HAP-1 (cell line): ENCODE measurements at places on chromosomes 2 and 18.

- no peak for DNase-seq
Observed at GRCh38 chr2:148720501-148721001, 76.0 kb downstream of the EPC2 start.

GRCh38 chr2:223956300-223956699 lies 963 bp upstream of the MRPL44 start:
- DNase-seq, result no peak

- no peak for DNase-seq
Observed at GRCh38 chr2:137870682-137871081, 93.6 kb upstream of the HNMT start.

- no peak for DNase-seq
Observed at GRCh38 chr2:217954971-217955740, 47.6 kb downstream of the TNS1 start.

DNA sequence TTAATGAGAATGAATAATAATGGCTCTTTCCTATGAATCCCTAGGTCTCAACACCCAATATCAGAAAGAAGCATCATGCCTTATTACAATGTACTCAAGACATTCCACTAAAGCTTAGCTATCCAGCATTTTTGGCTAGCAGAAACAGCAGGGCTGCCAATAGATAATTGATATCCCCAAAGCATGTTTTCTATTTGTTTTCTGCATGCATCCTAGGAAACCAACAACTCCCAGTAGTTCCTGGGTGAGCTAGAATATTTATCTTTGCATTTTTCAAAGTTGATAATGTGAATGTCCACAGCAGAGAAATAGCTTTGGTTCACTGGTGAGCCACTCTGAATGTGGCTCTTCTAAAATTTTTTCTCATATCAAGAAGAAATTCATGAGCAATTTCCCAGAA lies 5.8 kb upstream of the ANTXR1 start:
- DNase-seq, result no peak

GRCh38 chr2:224085811-224086210 lies 46.7 kb upstream of the SERPINE2 start:
- no peak for DNase-seq

GRCh38 chr18:74249181-74249968 lies 42.4 kb downstream of the CYB5A start:
- no peak for DNase-seq

- DNase-seq, result peak; percentile 98
Observed at GRCh38 chr18:42583283-42583731, 532.2 kb downstream of the RIT2 start.

- no peak for DNase-seq
Observed at GRCh38 chr18:77911971-77912605, 662.4 kb downstream of the GALR1 start.

DNA sequence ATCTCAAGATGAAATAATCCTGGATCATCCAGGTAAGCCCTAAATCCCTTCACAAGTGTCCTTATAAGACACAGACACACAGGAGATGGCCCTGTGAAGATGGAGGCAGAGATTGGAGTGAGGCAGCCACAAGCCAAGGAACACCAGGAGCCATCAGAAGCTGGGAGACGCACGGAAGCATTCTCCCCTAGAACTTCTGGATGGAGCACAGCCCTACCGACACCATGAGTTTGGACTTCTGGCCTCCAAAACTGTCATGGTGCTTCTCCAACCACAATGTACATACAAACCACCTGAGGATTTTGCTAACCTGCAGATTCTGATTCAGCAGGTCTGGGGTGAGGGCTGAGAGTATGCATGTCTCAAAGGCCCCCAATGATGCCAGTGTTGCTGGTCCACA lies 42.5 kb downstream of the ADD2 start:
- no peak for DNase-seq
